ENCODE measurements at places on chromosomes 12 and 14.

- no peak for DNase-seq
These were observed 599 bp upstream of the CPSF6 start for GRCh38 chr12:69238589-69239351.

DNA sequence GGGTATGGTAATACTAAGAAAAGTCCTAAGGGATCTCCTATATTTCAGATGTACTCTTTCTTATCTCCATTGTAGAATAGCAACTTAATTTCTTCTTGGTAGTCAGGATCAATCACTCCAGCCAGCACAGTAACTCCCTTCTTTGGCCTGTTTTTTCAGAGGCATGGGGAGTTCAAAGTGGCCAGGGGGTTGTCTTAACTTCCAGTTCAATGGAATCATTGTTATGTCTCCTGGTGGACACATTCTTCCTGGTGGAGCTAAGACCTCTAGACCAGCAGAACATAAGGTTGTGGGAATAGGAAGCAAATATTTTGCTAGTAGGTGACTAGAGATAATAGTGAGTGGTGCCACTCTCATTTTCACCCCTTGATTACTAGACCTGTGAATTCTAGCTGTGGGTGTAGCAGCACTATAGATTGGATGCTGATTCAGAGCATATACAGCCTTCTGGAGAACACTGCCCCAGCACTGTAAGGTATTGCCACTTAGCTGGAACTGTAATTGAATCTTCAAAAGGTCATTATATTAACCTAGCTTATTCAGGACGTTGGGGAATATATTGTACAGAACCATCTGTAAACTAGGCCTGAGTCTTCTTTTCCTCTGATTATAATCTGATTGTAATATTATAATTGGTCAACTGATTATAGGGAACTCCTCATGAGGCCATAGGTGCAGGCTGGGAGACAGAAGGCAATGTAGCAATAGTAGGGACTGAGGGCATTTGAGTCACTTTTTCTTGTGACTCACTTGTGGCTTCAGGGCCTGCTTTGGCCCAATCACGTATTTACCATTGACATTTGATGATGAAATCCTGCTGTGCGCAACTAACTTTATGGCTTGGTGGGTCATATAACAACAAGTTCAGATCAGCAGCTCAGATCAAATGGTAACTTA, 60.2 kb upstream of the ATP2B1 start:
- no peak for DNase-seq

GRCh38 chr12:62728741-62729140, 206.2 kb downstream of the PPM1H start:
- no peak for DNase-seq

- DNase-seq, result no peak
These were observed 388.0 kb downstream of the VRK1 start for GRCh38 chr14:97185186-97185585.

- DNase-seq, result no peak
These were observed 150.0 kb upstream of the PLEKHA5 start for GRCh38 chr12:18979401-18980126.

GRCh38 chr12:57366315-57366714, 64.5 kb downstream of the R3HDM2 start:
- no peak for DNase-seq

- DNase-seq, result no peak
These were observed 255.0 kb upstream of the NPAS3 start for GRCh38 chr14:32683679-32684078.

GRCh38 chr12:68341822-68342221, 9.7 kb upstream of the MDM1 start:
- DNase-seq, result no peak

DNA sequence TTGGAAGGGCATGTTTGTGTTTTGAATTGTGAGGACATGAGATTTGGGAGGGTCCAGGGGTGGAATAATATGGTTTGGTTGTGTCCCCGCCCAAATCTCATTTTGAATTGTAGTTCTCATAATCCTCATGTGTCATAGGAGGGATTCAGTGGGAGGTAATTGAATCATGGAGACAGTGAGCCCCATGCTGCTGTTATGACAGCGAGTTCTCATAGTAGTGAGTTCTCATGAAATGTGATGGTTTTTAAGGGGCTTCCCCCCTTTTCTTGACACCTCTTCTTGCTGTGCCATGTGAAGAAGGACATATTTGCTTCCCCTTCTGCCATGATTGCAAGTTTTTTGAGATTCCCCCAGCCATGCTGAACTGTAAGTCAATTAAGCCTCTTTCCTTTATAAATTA, 260.0 kb downstream of the DUSP6 start:
- DNase-seq, result no peak

DNA sequence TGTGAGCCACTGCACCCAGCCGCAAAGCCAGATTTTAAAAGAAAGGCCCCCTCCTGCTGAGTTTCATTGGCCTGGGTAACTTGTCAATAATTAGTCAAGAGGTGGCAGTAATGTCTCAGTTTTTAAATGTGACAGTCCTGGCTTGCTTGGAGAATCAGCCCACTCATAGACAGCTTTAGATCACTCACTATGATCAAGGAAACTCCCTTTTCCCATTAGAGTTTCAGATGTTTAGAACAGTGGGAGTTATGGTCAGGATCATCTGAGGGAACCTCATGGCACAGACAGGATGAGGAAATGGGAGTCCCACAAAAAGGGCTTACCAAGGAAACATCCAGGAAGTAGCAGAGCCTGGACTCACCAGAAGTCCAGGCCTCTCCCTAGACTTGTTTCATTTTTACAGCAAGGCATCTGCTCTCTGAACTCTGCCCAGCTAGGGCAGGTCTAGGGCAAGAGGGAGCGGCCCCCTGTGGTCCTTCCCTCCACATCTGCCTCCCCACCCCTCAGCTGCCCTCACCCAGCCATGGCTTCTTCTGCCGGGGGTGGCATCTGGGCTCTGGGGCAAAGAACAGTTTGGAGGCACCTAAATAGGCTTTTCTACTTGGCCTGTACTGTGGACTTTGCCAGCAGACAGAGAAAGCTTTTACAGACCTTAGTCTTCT, 11.2 kb downstream of the BCL2L14 start:
- no peak for DNase-seq

GRCh38 chr12:89040146-89040964, 311.9 kb downstream of the DUSP6 start:
- DNase-seq, result peak; percentile 32

Measured in stimulated activated CD8-positive, alpha-beta memory T cell treated with anti-CD3 and anti-CD28 coated beads, Interleukin-12 subunit alpha, Interleukin-12 subunit beta, amount 100 ng/mL, for 1 hour (primary cell).